K562 (cell line): ENCODE measurements at places on chromosomes 2 and 18.

DNA sequence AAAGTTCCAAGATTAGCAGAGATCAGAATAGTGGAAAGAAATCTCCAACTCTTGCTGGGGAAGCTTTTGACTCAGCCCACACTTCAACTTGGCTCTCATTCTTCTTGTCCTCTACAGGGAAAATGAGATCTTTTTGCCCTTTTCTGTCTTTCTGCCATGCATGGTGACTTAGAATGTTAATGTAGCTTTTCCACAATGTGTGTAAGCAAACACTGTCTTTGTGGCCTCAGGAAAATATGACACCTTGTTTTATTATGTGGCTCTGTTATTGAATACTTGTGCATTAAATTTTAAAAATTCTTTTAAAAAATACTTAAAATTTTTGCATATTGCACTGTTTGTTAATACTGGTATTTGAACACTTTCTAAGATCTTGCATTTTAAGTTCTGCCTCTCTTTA lies 65.4 kb upstream of the WDR75 start:
- no peaks in the 10 kb centered on the region for H3K4me1 ChIP-seq
- H3K36me3 ChIP-seq: no peaks in the 10 kb centered on the region
- no peaks in the 10 kb centered on the region for H3K27me3 ChIP-seq
- H3K27ac ChIP-seq: no peak overlapping the region

DNA sequence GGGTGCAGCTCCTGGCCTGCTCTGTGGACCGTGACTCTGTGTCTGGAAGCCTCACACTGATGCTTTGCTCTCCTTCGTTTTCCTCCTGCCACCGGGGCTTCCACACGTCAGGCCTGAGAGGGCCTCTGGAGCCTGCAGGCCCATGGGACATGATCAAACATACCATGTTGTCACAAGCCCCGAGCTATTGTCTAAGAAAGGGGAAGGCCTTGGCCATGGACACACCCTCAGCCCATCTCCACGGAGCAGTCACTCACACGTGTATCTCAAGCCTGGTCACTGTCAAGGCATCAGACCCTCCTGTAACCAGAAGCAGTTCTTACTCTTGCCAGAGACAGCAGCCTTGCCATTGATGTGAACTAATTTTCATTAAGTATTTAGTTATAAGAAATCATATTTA lies 814.1 kb upstream of the SALL3 start:
- no peaks in the 10 kb centered on the region for H3K4me1 ChIP-seq
- peaks cover 10% of the 10 kb centered on the region; the same call in 1 of the 2 replicates for H3K27me3 ChIP-seq
- H3K36me3 ChIP-seq: no peaks in the 10 kb centered on the region
- no peak overlapping the region for H3K4me3 ChIP-seq
- no peak for DNase-seq
- no peak overlapping the region for H3K27ac ChIP-seq

DNA sequence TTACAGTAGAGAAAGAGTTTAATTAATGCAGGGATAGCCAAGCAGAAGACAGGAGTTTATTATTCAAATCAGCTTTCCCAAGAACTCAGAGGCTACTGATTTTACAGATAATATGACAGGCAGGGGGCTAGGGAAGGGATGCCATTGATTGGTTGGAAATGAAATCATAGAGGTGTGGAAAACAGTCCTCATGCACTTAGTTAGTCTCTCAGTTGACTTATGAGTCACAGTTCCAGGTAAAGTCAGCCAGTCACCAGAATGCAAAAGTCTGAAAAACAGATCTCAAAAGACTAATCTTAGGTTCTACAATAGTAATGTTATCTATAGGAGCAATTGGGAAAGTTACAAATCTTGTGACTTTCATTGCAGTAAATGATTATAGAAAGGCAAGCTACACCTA lies 676.4 kb upstream of the CHAC2 start:
- no peak overlapping the region for H3K4me3 ChIP-seq
- no peaks in the 10 kb centered on the region for H3K4me1 ChIP-seq
- DNase-seq: no peak
- H3K27ac ChIP-seq: no peak overlapping the region
- H3K36me3 ChIP-seq: no peaks in the 10 kb centered on the region
- H3K27me3 ChIP-seq: no peaks in the 10 kb centered on the region

DNA sequence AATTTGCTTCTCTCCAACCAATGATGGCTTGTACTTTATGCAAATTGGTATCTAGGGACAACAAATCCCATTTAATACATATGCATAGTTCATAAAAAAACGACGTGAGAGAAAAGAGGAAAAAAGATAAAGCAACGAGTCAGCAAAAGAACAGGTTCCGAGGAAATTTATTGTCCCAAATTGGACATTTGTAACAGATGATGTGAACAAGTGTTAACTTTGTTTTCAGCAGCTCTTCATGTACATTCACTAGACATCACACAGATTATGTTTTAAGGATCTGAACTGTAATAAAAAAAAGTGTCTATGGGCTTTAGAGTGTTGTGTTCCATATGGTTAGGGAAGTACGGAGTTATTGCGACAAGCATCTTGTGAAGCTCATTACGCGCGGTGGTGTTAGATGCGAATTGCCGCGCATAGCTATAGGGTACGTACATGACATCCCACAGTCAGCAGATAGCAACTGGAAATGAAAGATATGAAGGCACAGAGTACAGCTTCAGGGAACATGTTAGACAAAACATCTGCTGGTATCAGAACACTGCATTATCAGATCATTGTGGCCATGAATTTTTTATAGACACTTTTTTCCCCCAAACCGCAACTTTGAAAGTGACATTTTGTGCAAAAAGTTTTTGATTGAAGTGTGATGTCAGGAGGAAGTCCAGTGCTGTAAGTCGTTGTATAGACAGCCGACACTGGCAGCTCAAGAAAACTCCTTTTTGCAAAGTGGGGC lies 1073.1 kb upstream of the FANCL start:
- H3K27me3 ChIP-seq: no peaks in the 10 kb centered on the region
- no peaks in the 10 kb centered on the region for H3K4me1 ChIP-seq
- DNase-seq: no peak
- no peak overlapping the region for H3K4me3 ChIP-seq
- no peaks in the 10 kb centered on the region for H3K36me3 ChIP-seq

- peaks cover 72% of the 10 kb centered on the region for H3K36me3 ChIP-seq
- DNase-seq: no peak
- H3K4me1 ChIP-seq: no peaks in the 10 kb centered on the region
- no peaks in the 10 kb centered on the region for H3K27me3 ChIP-seq
- peak overlapping the region; percentile 23; the same call in 1 of the 3 replicates for H3K27ac ChIP-seq
Observed at GRCh38 chr2:85547089-85547858, 8.3 kb downstream of the MAT2A start.

DNA sequence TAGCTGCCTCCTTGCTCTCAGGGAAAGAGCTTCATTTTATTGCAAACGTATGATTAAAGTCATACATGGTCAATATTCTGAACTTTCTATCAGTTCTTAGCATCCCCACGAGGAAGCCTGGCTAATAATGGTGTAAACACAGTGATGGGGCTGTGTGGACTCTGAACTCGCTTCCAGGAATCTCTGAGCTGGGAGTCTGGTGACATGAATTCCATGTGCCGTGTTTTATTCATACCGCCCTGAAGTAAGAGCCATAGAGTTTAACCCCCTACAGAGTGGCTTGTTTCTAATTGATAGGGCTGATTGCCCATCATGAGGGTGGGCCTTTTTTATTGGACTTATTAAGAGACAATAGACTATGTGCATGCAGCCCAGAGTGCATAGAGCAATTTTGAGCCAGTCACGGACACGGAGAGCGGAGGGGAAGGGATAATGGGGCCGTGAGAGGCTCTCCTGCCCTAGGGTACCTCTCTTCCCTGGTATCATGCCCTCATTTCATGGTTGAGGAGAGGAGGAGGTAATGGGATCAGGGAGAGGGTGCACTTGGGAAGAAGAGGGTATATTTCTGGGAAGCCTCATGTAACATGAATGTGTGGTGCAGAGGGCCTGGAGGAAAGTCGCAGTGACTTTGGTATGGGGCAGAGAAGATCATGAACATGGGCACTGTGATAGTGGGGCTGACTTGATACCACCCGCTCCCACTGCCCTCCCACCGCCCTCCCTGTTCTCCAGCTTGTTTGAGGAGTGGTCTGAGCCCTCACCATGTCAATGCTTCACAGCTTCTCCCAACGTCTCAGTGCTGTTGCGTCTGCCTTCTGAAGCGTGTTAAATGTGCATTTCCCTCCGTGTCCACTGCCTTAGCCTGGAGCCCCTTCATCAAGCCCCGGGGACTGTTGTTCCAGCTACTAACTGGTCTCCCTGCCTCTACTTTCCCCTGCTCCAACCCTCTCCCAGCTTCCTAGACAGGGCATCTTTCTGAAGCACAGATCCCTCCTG lies 73.2 kb downstream of the IL1R2 start:
- H3K4me3 ChIP-seq: no peak overlapping the region
- peak overlapping the region; percentile 84 for H3K27ac ChIP-seq
- H3K4me1 ChIP-seq: peaks cover 62% of the 10 kb centered on the region
- H3K27me3 ChIP-seq: no peaks in the 10 kb centered on the region
- H3K36me3 ChIP-seq: no peaks in the 10 kb centered on the region
- DNase-seq: peak; percentile 51

GRCh38 chr2:227370791-227371312 lies 8.3 kb downstream of the TM4SF20 start:
- no peaks in the 10 kb centered on the region; the same call in 1 of the 2 replicates for H3K27me3 ChIP-seq
- H3K4me1 ChIP-seq: no peaks in the 10 kb centered on the region; the same call in 1 of the 2 replicates

- no peak for DNase-seq
- H3K36me3 ChIP-seq: no peaks in the 10 kb centered on the region
- H3K4me3 ChIP-seq: no peak overlapping the region
- no peaks in the 10 kb centered on the region for H3K4me1 ChIP-seq
Observed at GRCh38 chr18:32372381-32373061, 98.2 kb downstream of the GAREM1 start.
